ENCODE measurements at places on chromosomes 4 and X.

GRCh38 chrX:112651766-112652165, 28.0 kb downstream of the LHFPL1 start:
- no peak for DNase-seq

DNA sequence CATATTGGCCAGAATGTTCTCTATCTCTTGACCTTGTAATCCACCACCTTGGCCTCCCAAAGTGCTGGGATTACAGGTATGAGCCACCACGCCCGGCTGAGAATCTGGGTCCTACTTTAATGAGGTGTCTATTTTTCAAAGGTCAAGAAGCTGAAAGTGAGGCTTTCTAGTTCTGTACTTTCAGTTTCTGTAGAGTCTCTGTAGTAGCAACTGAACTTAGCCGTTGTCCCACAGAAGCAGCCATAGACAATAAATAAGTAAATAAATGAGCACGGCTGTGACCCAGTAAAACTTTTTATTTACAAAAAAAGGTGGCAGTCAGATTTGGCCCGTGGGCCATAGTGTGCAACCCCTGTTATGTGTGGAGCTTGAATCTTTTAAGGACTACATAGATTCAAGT, 92.0 kb downstream of the FNIP2 start:
- DNase-seq: no peak

DNA sequence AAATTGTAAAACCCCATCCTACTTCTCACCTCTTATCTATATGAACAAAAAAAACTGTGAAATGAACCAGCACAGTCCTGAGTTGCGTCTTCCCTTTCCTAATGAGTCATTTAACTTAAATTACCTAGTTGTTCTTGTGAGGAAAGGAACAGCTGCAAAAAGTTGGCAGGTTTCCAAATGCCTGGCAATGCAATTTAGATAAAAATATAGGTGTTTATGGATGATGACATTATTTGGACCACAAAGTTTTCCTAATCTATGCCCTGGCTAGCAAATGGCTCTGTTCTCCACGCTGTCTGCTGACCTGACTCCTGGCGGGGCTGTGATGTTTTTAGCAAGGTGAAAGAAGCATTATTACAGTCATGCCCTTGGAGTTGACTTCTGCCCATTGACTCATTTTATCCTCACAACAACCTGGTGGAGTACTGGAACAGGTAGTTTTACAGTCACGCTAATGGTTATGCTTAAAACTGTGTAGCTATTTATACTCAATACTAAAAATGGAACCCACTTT, 29.8 kb upstream of the RELL1 start:
- DNase-seq: no peak

GRCh38 chrX:124274438-124275181, 57.9 kb upstream of the TEX13D start:
- no peak for DNase-seq

- no peak for DNase-seq
Observed at GRCh38 chrX:153340111-153340510, 6.2 kb downstream of the ZNF275 start.

DNA sequence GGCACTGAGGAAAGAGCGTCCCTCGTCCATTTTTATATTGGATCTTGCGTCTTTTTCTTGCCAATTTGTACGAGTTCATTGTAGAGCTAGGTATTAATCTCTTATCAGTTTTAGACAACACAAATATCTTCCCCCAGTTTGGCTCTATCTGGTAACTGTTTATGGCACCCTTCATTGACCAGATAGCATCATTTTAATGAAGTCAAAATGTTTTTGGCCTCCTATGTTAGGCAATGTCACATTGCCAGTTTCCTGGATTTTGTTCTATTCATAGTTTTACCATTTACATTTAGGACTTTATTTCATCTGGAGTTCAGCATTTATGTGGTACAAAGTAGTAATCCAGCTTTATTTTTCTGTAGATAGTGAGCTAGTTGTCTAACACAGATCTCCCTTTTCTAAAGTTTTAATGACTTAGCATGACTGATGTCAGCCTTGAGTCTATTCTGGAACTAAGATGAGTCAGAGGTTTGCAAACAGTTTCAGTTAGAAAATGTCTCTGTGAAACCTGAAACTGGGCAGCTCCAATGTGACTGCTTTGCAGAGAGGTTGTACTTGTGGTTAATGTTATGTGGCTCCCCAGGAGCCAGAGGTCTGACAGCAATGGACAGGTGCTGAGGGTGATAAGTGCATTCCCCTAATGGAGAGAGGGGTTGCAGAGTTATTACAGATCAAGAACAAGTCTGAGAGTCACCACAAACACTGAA, 5.3 kb upstream of the STBD1 start:
- no peak for DNase-seq

GRCh38 chrX:7787714-7788113, 55.3 kb upstream of the VCX start:
- DNase-seq: no peak

GRCh38 chr4:118941149-118941548, 52.5 kb downstream of the SYNPO2 start:
- no peak for DNase-seq

DNA sequence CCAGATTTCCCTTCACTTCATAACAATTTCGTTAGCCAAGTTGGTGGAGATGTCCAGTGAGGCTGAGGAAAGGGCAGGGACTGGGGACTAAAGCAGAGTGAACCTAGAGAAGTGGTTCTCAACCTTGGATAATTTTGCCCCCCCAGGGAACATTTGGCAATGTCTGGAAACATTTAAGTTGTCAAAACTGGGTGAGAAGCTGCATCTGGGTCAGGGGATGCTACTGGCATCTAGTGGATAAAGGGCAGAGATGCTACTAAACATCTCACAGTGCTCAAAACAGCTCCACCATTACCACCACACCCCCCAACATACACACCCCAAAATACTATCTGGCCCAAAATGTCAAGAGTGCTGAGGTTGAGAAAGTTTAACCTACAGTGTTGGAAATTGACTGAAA, 32.0 kb upstream of the FGF16 start:
- DNase-seq: no peak

- DNase-seq: no peak
Observed at GRCh38 chr4:123364906-123365305, 31.7 kb upstream of the SPRY1 start.

DNA sequence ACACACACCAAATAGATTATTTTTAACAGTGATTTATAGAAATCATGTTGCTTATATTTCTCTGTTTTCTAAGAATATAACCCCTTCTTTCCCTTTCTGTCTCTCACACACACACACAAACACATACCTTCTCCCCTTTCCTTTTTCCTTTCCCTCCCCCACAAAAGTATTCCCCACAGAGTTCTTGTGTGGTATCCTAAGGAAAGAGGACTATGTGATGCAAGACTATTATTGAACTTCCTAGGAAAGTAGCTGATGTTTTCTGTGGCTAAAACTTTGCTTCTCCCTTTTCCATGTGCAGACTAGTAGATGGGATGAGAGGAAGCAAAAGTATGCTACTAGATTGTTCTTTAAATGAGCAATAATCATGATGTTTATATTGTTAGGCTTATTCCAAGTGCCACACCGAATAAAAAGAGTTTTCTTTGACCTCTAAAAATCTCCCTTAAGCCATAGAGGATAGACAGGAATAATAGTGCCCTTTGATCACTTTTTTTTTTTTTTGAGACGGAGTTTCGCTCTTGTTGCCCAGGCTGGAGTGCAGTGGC, 38.7 kb downstream of the CPEB2 start:
- no peak for DNase-seq

DNA sequence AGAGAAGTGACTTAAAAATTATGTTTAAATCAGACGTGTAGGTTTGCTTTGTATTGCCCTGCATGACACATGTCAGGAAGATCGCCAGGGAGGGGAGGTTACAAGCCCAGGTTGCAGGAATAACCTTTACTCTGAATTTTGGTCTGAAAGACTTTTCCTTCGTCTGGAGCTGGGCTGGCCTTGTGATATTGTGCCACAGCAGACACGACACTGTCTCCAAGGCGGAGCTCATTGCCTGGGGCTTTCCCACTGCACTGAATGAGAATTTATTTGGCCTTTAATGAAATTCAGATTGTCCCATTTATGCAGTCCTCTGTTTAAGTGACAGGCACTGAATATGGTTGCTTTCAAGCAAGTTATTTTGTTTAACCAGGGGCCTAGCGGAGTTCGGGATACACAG, 45.1 kb downstream of the RHOH start:
- DNase-seq: peak; percentile 65

DNA sequence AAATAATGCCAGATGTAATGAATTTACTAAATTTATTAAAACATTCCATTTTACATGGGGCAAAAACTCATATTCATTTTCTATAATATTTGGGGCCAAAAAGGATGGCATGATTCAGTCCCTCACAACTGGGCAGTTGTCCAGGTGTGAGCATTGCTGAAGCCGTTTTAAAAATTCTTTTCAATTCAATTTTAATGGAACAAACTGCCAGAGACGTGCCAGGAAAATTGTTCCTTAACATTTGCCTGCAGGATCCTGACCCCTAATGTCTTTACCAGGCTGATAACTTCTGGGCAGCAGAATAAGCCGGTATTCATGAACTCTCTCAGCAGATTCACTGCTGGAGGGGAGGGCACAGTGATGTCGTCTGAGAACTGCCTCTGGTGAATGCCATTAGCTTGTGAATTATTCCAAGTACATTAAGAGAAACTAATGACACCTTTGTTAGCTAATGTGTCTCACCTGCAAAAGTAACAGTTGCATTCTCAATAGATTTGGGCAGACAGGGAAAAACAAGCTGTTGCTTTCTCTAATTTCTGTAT, 1445.1 kb upstream of the TENM3 start:
- no peak for DNase-seq

- DNase-seq: no peak
Observed at GRCh38 chrX:106302304-106302703, 134.2 kb downstream of the PWWP3B start.

GRCh38 chr4:189261475-189261874, 679.2 kb upstream of the FRG1 start:
- no peak for DNase-seq

DNA sequence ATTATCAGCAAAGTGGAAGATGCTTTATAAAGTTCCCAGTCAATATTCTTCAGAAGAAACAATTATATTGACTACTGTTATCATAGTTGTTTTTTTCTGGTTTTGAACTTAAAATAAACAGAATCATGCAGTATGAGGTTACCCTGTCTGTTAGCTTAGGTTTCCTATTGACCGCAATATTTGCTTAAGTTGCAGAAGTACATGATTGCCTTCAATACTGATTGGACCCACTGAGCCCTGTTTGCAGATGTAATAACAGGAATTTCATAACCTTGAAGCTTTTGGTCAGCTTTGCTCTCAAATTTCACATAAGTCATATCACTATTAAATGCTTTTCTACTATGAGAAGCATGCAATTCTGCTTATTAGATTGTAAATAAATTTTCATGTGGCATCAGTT, 229.1 kb upstream of the FSTL5 start:
- DNase-seq: no peak

- no peak for DNase-seq
Observed at GRCh38 chr4:122810669-122811068, 16.0 kb upstream of the FGF2 start.

GRCh38 chr4:8818063-8818881, 53.4 kb downstream of the HMX1 start:
- DNase-seq: peak; percentile 8

GRCh38 chr4:122815248-122815647, 11.4 kb upstream of the FGF2 start:
- no peak for DNase-seq

GRCh38 chrX:38970074-38970473, 168.8 kb downstream of the MID1IP1 start:
- DNase-seq: no peak

DNA sequence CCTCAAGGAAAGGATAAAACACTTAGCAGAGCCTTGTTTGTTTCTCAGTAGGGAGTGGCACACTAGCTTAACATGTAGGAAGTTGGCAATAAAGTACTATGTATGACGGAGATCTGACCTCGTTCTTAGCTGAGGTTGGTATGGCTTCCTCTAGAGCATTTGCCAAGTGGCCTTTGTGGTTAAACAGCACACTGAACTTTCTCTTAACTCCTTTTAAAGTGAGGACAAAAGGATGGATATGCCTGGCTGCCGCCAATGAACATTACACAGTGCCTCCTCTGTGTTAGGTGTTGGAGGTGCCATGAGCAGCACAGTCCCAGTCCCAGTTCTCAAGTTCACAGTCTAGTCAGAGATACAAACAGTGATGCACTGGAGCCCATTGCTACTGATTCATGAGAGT, 54.4 kb downstream of the VGLL1 start:
- DNase-seq: peak; percentile 68

GRCh38 chrX:119885554-119886428, 9.9 kb upstream of the AKAP14 start:
- peak; percentile 75 for DNase-seq

GRCh38 chr4:95761871-95762270, 78.0 kb upstream of the PDHA2 start:
- DNase-seq: no peak

- DNase-seq: no peak
Observed at GRCh38 chrX:150933945-150934350, 35.5 kb upstream of the CD99L2 start.

GRCh38 chr4:161256172-161256571, 907.6 kb downstream of the FSTL5 start:
- no peak for DNase-seq

DNA sequence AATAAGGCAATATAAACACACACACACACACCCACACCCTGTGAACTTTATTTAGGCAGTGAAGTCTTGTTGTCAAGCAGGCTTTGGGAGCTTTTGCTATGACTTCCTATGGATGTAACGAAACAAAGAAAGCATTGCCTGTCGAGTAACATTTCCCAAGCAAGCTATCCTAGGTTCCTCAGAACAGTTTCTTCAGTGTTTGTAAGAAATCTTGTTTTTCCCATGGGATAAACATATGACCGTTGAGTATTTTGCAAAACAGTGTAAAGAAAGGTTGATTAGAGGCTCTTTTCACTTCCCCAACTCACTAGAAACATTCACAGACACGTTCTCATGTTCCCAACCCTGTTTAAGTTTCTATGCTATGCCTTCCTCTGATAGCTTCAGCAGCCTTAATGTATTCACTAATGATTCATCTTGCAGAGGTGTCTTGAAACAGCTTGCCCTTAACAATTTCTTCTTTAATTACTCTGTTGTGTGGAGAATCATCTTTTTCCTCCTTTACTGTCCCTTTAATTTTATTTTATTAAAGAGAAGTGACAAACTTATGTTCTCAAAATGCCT, 1947.1 kb upstream of the TENM3 start:
- no peak for DNase-seq
